ENCODE measurements at places on chromosomes 2 and 18.

GRCh38 chr2:128686881-128687555, 368.4 kb upstream of the HS6ST1 start:
- no peak for DNase-seq

GRCh38 chr2:238634701-238635357, 208.1 kb downstream of the ASB1 start:
- DNase-seq, result no peak

DNA sequence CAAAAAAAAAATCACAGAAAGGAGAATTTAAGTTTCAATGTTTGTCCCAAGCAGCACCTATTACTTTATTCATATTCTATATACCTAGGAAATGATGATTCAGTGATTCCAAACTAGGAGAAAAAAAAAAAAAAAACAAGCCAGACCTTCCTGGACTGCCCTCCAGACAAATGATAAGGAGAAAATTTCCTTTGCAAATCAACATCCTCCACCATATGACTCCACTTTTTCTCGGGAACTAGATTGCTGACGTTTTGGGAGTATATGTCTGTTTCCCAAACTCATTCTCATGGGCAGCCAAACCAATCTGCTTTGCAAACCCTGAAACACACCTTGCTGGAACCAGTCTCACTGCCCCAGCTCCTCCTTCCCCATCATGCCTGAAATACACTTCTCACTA, 16.8 kb downstream of the AP1S3 start:
- DNase-seq, result no peak

GRCh38 chr2:102350137-102350793, 5.3 kb upstream of the IL18R1 start:
- no peak for DNase-seq

DNA sequence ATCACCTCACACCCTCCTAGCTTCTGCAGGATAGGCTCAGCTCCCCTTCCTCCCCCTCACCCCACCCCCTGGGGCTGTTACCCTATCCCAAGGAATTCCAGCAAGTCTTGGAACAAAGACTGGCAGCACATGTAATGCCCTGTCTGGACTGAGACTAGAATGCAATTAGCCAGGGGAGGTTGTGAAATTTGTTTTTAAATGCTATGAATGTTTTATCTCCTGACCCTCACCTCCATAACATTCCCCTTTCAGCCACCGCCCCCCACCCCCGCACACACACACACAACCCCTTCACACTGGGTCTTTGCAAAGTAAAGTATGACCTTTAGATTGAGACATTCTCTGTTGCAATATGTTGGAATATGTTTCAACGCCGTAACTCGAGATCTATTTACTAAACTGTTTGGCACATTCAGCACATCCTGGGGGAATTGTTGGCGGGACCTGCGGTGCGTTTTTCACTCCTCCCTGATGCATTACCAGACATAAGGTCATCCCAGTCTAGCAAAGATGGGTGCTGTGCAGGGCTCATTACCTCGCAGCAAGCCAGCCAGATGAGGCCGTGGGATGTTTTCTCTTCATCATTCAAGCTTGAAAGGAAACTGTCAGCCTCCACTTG, 290.7 kb upstream of the SLC14A2 start:
- no peak for DNase-seq

Data from HCEC 1CT (cell line).